ENCODE measurements at places on chromosomes 11 and 22. TPM values are rescaled to one million over a fixed set of nuclear protein-coding genes. Genes with fewer than 3 reads are reported as not detected.

Gene BTBD18
- total RNA-seq, result not detected

Gene C11orf52
- total RNA-seq, result not detected

Gene SEZ6L
- not detected for total RNA-seq

Gene PKDREJ
- not detected for total RNA-seq

All from SK-MEL-5 (cell line).